ENCODE measurements at places on chromosomes 2 and 18.

GRCh38 chr2:51595836-51596235 lies 563.9 kb upstream of the NRXN1 start:
- no peak for DNase-seq

DNA sequence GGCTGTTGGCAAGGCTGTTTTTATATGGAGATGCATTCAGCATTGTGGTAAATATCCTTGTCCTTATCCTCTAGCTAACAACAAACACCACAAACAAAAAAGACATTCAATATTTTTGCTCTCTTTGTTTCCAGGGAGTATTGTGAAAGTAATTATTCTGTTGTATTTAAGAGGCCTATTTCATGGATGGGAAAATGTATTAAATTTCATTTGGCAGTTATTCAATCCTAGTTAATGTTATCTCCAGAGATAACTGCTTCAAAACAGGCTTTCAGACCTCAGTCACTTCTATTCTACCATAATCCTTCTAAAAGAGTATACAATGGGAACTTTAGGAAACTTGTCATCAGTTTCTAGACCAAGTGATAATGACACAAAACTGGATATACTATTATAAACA lies 280.5 kb upstream of the CCDC68 start:
- no peak for DNase-seq

DNA sequence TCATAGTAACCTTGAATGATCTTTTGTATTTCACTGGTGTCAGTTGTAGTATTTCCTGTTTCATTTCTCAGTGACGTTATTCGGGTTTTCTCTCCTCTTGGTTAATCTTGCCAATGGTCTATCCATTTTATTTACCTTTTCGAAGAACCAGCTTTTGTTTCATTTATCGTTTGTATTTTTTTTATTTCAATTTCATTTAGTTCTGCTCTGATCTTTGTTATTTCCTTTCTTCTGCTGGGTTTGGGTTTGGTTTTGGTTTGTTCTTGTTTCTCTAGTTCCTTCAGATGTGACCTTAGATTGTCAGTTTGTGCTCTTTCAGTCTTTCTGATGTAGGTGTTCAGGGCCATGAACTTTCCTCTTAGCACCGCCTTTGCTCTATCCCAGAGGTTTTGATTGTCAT lies 36.7 kb downstream of the SP140 start:
- DNase-seq: no peak

DNA sequence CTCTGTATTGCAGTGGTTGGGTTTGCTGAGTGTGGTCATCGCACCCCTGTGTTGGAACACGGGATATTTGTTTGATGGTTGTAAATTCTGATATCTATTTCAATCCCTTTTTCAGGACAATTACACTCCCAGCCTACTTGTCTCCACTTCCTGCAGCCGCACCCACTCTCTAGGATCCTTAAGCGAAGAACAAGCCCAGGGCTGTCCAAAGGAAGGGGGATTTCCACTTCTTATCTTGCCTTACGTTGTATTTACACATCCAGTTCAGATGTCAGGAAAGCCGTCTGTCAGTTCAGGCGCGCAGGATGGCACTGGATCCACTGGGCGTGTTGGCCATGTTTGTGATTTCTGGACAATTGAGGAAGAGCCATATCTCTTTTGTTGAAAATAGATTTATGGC lies 834.5 kb upstream of the SALL3 start:
- DNase-seq: no peak

GRCh38 chr18:5370332-5370731 lies 74.8 kb upstream of the ZBTB14 start:
- DNase-seq: no peak

DNA sequence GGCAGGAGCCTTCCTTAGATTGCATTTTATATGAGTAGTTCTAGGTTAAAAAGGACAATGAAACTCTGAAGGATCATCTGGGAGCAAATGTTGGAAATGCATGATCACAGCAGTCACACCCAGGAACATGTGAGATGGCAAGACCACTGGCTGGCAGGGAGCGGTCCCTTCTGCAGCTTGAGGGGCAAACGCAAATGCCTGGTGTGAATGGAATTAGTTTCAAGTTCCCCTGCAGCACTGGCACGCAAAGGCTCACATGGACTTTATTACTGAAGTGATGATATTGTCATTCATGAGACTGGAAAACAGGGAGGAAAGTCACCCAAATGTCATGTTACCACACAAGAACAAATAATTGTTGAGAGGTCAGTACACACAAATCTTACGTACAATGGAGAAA lies 223.3 kb downstream of the FBXO15 start:
- DNase-seq: no peak

- no peak for DNase-seq
Measured at GRCh38 chr2:172332507-172332906, 94.9 kb upstream of the ITGA6 start.

DNA sequence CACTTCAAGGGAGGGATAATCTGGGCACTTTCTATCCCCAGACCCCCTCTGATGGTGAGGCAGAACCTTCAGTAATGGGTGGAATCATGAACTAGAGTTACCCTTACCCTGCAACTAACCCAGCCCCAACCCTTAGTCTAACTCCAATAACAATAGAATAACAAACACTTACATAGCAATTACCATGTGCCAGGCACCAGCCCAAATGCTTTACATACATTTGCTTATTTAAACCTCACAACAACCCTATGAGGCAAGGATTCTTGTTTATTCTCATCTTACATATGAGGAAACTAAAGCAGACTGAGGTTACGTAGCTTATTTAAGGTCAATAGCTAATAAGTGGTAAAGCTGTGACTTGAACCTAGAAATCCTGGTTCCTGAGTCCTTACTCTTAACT lies 132.8 kb downstream of the CYP26B1 start:
- DNase-seq: no peak

GRCh38 chr18:34880882-34881834 lies 160.1 kb upstream of the MAPRE2 start:
- no peak for DNase-seq

- no peak for DNase-seq
Measured at GRCh38 chr2:85924522-85924921, 35.7 kb upstream of the ST3GAL5 start.

- DNase-seq: no peak
Measured at GRCh38 chr2:81276595-81276994, 972.0 kb upstream of the LRRTM1 start.

- DNase-seq: no peak
Measured at GRCh38 chr18:3715231-3716080, 265.5 kb downstream of the TGIF1 start.

DNA sequence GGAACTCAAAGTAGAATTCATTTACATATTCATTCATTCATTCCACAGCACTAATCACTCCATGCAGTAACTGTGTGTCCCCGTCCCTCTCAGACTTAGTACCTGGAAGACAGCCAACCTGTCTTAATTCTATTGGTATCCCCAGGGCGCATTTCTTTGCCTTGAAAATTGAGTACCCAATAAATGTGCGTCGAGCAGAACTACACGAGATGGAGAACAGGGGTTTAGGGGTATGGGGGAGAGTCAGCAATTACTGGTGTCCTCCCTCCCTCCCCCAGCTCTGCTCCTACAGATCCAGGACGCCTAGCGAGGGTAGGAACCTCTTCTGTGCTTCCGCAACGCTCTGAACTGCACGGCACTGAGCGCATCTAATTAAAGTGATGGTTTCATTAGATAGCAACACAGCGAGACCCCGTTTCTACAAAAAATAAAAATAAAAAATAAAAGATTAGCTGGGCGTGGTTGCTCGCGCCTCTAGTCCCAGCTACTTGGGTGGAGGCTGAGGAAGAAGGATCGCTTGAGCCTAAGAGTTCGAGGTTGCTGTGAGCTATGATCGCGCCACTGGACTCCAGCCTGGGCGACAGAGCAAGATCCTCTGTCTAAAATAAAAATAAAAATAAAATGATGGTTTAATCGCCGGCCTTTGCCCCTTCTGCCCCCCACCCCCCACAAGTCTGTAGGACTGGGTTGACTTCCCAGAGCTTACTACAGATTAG lies 614 bp upstream of the FKBP1B start:
- DNase-seq: no peak

- no peak for DNase-seq
Measured at GRCh38 chr2:177733-178132, 86.1 kb downstream of the SH3YL1 start.

DNA sequence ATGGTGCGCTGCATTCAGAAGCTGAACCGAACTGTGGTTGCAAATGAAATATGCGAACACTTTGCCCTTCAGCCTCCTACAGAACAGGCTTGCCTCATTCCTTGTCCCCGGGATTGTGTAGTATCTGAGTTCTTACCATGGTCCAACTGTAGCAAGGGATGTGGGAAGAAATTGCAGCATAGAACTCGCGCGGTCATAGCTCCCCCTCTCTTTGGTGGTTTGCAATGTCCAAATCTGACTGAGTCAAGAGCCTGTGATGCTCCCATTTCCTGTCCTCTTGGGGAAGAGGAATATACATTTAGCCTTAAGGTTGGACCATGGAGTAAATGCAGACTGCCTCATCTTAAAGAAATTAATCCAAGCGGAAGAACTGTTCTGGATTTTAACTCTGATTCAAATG lies 291.4 kb downstream of the THSD7B start:
- DNase-seq: no peak

- no peak for DNase-seq
Measured at GRCh38 chr18:11591957-11592356, 17.4 kb upstream of the SLC35G4 start.

GRCh38 chr2:152542995-152543481 lies 174.2 kb downstream of the PRPF40A start:
- peak; percentile 29 for DNase-seq

DNA sequence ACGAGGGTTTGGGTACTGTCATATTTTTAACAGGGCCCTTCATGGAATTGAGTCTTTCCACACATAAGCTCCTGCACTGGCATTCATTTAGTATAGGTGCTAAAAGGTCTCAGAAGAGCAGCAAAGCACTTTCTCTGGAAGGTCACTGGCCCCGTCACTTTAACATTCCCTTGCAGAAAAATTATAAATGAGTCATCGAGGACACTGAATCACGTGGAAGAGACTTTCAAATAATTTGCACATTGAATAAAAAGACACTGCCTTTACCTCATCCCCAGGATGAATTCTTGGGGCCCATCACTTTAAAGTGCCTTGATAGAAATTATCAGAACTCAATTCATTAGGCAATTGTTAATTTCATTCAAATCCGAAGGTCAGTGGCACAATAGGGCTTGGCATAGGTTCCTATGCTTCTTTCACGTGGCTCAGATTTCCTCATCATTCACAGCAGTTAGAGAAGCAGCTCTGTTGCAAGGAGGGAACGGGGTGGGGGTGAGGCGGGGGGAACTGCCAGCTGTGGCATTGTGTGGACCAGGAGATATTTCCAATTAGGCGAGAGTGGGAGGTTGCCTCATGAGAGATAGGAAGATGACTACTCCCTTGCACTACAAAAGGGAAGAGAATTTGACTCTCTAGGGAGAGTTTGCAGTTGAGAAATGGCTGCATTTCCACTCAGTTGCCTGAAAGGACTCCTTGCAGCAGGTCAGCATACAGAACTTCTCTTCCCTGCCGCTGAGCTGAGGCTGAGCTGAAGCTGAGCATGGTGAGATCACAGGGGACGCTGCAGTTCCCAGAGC lies 86.3 kb upstream of the NPAS2 start:
- DNase-seq: no peak

DNA sequence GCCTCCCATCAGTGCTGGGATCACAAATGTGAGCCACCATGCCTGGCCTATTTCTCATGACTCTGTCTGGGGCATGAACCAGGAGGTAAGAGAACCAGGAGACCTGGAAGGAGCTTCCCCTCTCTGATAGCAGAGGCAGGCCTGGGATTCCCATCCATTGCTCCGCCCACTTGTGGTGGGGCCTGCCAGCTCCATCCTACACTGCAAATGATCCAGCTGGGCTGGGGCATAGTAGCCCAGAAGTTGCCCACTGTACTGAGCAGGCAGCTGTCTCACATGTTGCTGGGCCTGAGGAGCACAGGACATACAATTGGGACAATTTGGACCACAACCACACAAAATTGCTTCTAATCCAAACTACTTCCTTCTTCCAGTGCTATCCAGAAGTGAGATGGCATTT lies 91.0 kb downstream of the MARCHF4 start:
- DNase-seq: no peak

- no peak for DNase-seq
Measured at GRCh38 chr2:215967590-215968378, 45.6 kb downstream of the MREG start.

GRCh38 chr2:99974682-99975375 lies 167.6 kb downstream of the AFF3 start:
- no peak for DNase-seq

- no peak for DNase-seq
Measured at GRCh38 chr2:101426822-101427221, 39.5 kb upstream of the CREG2 start.

DNA sequence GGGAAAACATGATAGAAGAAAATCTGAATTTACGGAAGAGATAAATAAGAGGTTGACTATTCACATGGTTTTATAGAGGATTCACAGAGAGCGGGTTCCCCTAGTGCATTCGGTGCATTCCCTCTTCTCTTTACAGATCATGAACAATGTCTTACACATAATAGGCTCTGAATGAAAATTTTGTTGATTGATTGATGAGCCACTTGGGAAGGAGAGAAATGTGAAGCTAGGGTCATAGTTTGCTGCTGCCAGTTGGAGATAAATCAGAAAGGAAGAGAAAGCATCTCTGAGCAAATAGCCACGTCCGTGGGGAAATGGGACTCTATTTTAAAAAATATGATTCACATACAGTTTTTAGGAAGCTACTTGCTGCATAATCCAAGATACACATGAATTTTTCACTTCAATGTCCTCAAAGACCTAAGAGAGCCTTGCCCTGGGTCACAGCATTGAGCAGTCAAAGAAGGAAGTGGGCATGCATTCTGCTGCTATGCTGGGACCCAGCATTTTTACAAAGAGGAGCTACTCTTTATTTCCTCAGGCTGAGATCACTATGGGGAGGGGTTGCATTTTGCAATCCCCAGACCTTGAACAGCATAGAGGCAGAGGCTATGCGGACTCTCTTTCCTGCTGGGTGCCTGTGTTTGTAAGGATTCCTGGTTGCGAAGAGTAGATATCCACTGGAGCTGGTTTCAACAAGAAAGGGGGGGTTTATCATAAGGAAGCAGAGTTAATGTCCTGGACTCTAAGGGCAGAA lies 395.3 kb downstream of the TSN start:
- no peak for DNase-seq

DNA sequence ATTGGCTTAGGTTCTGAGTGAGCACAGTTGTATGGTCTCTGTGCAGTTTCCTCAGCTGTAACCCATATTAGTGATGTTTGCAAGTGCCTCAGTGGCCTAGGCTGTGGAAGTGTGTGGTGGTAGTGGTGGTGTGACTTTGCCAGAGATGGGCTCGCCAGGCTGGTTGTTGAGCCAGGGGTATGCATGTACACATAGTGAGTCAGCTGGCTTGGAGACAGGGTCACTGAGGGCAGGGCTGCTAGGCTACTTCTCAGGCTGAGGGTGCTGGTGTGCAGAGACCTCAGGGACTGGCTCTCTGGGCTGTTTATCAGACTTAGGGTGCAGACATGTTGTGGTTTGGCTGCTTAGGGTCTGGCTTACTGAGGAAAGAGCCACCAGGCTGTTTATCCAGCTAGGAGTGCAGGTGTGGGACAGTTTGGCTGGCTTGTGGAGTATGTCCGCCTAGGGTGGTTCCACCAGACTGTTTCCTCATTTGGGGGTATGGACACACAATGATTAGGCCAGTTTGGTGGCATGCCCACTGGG lies 15.0 kb downstream of the APLF start:
- DNase-seq: no peak

All from body of pancreas (tissue), 4 donors.